Neural crest cell (in vitro differentiated cells): ENCODE measurements at places on chromosomes 4 and X. TPM values are rescaled to one million over a fixed set of nuclear protein-coding genes. Genes with fewer than 3 reads are reported as not detected.

GRCh38 chrX:148298737-148299136 lies 201.7 kb upstream of the AFF2 start:
- no peak for DNase-seq

- DNase-seq = no peak
Measured at GRCh38 chr4:158094413-158095134, 78.3 kb downstream of the GASK1B start.

DNA sequence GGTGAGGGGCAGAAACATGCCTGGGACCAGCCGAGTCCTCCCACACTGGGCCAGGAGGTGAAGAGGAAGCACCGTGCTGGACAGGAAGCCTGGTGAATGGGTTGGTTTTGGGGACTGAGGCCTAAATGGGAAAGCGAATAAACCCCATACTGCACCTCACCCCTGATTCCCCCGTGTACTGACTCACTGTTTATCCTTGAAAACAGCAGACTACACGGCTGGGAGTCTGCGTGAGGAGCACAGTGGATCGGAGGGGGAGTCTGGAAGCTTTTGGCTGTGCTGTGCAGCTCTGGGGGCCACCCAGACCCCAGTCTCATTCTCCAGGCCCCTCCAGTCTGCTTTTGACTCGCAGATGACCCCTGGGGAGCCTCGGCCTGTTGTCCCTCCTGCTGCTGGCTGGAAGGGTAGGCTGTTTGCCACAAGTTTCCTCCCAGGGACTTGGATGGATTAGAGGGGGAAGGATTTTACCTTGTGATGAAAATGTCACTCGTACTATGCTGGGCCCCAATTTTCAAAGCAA lies 90.0 kb downstream of the PSAPL1 start:
- DNase-seq = no peak

DNA sequence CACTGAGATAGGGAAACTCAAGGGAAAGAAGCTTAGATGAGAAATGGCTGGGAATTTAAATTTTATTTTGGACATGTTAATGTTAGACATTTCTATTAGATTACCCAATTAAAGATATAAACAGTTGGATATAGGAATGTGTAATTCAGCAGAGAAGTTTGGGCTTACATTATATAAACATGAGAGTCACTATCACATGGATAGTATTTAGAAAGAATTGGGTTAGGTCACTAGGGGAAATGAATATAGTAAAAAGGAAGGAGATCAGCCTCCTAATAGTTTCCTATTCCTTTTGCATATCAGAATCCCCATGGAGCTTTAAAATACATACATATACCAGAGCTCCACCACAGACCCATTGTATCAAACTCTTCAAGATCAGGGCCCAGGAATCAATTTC lies 19.6 kb upstream of the CXCL5 start:
- DNase-seq = no peak

DNA sequence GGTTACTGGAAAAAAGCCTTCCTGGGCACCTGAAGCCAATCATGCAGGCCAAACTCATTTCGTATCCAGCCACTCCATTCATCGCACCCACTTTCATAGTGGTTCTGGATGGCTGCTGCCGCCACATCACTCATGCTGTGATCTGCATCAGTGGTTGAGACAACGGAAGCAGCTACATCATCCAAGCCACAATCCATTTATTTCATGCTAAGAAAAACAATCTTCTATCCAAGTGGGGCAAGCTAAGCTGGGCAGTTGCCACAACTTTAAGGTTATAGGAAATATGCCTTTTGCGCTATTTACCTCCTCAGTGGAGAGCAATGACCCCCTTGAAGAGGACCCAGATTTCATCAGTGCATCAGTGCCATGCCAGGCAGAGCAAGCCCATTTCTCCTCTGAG lies 124.6 kb downstream of the GRIA3 start:
- DNase-seq = no peak

GUCY1A1 gene
- total RNA-seq = 0.44 and 0.75 TPM in 2 replicates

DNA sequence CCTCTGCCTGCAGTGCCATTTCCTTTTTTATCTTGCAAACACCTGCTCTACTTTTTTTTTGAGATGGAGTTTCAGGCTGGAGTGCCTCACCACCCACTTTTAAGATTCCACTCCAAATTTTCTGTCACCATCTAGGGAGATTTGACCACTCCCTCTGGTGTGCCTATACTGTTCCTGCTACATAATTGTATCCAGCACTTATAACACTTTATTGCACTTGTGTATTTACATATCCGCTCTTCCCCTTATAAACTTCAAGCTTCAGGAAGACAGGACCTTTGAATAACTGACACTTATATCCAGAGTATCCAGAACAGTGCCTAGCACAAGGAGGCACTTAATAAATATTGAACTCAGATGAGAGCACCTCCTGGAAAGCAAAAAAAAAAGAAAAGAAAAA lies 6.2 kb upstream of the CENPI start:
- DNase-seq = no peak

S100G gene
- not detected in 2 replicates for total RNA-seq

- DNase-seq = no peak
Measured at GRCh38 chr4:139921429-139922184, 232.4 kb downstream of the MAML3 start.

DNA sequence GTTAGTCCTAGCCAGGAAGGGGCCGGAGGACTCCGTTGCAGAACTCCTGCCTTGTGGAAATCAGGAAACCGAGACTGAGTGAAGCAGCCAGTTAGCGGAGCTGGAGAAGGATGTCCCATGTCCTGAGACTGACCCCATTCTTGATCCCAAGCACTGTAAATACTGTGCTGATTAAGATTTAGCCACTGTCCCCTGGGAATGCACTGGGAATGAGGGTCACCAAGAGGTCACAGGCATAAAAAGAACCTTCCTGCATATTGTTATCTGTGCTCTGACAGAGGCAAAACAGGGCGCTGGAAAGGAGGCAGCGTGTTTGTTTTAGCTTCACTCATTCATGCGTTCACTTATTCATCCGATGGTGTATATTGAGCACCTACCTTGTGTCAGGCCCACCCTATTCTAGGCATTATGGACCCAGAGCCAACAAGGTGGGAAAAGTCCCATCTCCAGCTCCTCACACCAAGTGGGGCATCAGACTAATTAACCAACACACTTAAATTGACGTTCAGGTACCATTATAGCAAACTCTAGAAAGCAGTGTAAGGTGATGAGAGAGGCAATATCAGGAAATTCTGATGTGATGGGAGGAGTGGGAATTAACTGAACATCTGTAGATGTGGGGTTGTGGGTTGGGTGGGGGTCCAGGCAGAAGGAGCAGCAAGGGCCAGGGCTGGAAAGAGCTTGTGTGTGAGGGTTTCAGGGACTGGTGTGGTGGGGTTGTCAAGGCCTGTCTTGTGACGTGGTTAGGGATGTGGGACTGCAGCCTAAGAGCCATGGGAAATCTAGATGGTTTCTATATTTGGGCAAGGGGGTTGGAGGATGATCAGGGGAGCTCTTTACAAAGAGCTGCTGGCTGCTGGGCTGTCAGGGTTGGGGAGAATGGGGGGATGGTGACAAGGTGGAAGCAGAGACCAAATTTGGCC lies 10.6 kb upstream of the SLC2A9 start:
- DNase-seq = no peak

- DNase-seq = no peak
Measured at GRCh38 chrX:137118136-137118535, 84.3 kb upstream of the GPR101 start.

TLR1 gene
- not detected in 2 replicates for total RNA-seq

P2RY10 gene
- not detected in 2 replicates for total RNA-seq

DNA sequence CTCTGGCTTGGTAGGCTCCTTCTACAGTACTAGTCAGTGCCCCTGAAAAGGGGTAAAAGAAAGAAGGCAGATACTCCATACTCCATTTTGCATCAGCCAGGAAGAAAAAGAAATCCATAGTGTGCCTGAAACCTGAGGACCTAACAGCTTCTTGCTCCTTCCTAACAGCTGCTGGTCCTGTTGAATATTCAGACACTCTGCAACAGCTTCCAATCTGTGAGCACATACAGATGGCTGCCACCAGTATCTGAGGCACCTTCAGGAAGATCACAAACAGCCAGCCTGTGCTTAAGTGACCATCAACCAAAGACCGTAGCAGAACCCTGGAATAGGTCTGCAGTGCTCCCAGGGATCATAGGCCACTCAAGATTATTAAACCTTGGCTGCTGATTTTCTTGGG lies 4.3 kb downstream of the GIMD1 start:
- DNase-seq = no peak

DNA sequence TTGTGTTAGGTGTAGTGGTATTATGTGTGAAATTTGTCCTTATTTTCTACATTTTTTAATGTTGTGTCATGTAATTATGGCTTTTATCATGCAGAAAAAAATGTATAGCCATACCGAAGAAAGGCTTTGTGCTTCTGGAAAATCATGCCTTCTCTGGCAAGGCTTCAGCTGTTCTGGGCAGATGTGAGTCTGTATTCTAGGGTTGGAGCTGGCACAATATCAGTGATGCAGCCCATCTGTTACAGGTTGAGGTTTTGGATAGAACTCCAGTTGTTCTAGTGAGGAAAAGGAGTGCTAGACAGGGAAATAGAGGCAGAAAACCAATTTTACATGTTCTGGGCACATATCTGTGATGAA lies 44.8 kb upstream of the PRSS12 start:
- DNase-seq = no peak
